ENCODE measurements at places on chromosomes 5 and 9. TPM values are rescaled to one million over a fixed set of nuclear protein-coding genes. Genes with fewer than 3 reads are reported as not detected.

Gene TEX48
- total RNA-seq: not detected

Gene RMRP
- 17,487 TPM for total RNA-seq

Gene AQP3
- 6.8 TPM for total RNA-seq

Gene BTNL8
- not detected for total RNA-seq

Gene SEMA5A
- total RNA-seq: 14.6 TPM

Gene CLK4
- total RNA-seq: 24.9 TPM

Gene SPINK6
- not detected for total RNA-seq

DNA sequence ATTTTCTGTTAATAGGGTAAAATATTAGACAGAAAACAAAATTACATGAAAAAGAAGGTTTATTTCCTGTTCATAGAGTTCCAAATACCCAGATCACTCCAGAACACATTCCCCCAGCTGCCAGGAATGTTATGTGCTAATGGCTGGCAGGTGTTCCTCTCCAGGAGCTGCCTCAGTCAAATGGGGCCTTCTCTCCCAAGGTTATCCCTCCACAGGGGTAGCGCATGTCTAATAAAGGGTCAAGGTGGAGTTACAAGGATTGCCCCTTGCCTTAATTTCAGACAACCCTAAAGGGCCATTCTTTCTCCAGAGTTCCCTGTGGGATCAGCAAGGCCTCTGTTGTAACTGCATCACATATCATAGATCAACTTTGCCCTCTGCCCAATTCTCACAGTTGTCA, 148.6 kb upstream of the PLPPR1 start:
- no peak overlapping the region for H3K27ac ChIP-seq
- H3K27me3 ChIP-seq: no peaks in the 10 kb centered on the region
- no peak overlapping the region for H3K4me3 ChIP-seq
- H3K36me3 ChIP-seq: no peaks in the 10 kb centered on the region

DNA sequence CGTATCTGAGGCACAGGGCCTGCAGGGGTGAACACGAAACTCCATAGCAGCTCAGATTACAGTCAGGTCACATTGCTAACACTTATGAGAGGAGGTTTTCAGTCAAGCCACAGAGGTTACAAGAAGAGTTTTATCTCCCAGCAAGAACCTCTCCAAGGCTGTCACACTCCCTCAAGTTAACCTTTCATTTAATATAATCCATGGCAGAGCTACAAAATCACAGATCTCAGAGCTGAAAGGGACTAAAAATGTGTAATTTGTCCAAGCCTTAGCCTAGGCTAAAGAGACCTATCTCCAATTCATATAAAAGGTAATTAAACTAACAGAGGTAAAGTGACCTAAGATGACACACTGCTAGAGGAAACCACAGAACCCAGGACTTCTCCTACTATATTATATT, 57.2 kb downstream of the MLANA start:
- H3K4me3 ChIP-seq: peak overlapping the region; percentile 5
- peak overlapping the region; percentile 80 for H3K27ac ChIP-seq
- H3K36me3 ChIP-seq: no peaks in the 10 kb centered on the region
- peaks cover 30% of the 10 kb centered on the region for H3K4me1 ChIP-seq

- no peaks in the 10 kb centered on the region for H3K27me3 ChIP-seq
- no peak overlapping the region for H3K27ac ChIP-seq
- no peak overlapping the region for H3K4me3 ChIP-seq
- H3K4me1 ChIP-seq: peaks cover 16% of the 10 kb centered on the region
- no peaks in the 10 kb centered on the region for H3K36me3 ChIP-seq
These were observed 189.6 kb downstream of the NR3C1 start for GRCh38 chr5:143213851-143214363.

DNA sequence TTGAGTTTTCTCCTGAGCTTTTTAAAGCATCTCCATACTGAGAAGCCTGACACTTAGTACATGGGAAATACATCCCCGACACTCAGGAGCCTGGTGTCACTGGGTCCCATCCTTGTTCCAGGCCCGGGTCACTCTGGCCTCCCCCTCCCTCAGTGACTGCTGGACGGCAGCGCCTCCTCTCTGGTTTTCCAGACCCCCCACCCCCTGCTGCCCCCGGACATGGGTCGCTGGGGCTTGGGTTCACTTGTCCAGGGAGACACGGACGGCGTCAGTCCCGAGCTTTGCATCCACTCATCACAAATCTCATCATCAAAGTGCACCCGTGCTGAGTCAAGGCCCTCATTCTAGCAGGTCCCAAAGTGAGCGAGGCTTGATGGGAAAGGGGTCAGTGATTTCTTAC, 243.0 kb downstream of the IRX2 start:
- DNase-seq: no peak
- H3K27ac ChIP-seq: no peak overlapping the region
- no peaks in the 10 kb centered on the region for H3K27me3 ChIP-seq
- no peaks in the 10 kb centered on the region for H3K36me3 ChIP-seq

- H3K4me3 ChIP-seq: no peak overlapping the region
- H3K4me1 ChIP-seq: no peaks in the 10 kb centered on the region
- DNase-seq: no peak
- no peaks in the 10 kb centered on the region for H3K36me3 ChIP-seq
- H3K27ac ChIP-seq: no peak overlapping the region
These were observed 612.1 kb upstream of the CDH6 start for GRCh38 chr5:30581198-30581935.

DNA sequence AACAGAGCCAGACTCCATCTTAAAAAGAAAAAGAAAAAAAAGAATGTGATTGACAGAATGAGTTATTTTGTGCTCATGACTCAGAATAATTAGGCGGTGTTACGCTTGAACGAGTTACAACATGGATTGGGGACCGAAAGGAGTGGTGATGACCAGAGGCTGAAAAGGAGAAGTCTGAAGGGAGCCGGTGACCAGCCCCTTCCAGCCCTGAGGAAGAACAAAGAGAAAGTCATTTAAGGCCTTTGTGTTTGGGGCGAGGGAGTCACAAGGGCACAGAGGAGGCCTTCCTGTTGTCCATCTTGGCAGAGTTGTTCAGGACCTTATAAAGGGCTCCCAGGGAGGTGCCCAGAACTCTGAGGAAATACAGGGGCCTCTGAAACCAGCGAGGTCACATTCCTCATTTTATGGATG, 131.6 kb downstream of the GOLPH3 start:
- no peak for DNase-seq
- no peak overlapping the region for H3K4me3 ChIP-seq
- no peaks in the 10 kb centered on the region for H3K36me3 ChIP-seq
- H3K4me1 ChIP-seq: no peaks in the 10 kb centered on the region
- H3K27me3 ChIP-seq: no peaks in the 10 kb centered on the region

DNA sequence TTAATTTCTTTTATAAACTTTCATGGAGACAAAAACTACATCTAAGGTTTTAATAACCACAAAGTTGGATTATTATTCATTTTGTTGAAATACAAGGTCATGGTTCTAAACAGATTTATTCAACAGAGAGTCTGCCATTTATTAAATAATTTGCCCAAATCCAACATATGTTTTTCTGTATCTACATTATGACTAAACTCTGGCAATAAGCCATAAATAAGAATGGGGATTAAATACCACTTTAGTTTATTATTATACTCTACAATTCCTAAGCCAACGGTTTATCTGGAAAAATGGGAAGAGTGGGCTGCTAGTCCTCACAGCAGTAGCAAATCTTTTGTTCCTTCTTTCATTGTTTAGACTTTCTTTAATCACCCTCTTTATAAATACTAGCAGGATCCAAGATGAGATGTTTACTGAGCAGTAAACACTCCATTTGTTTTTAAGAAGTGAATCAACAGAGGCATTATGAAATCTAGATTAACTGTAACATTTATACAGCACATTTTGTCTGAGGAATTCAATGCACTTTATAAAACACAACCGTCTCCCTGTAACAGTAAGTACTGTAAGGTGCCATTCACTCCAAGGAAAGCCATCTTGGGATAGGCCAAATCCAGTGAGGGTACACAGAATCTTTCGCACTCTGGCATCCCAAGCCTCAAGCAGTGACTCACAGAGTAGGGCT, 89.7 kb downstream of the DROSHA start:
- H3K27ac ChIP-seq: no peak overlapping the region
- no peaks in the 10 kb centered on the region for H3K4me1 ChIP-seq
- H3K4me3 ChIP-seq: no peak overlapping the region
- no peaks in the 10 kb centered on the region for H3K36me3 ChIP-seq

DNA sequence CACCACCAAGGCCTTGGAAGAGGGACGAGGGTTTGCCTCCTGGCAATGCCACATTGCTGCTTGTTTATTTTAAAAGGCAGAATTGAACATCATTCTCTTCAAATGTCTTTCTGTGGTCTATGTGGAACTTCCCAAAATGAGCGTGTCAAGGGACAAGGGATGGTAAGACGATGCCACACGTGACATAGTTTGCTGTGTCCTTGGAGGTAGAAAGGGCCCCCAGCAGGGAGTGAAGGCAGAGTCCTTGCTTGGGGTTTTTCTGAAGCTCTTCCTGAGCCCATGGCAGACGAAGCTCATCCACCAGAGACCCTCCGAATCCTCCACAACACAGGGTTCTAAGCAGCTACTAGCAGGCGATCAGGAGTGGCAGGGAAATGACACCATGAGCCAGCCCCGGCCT, 28.3 kb downstream of the PRRX2 start:
- no peaks in the 10 kb centered on the region for H3K4me1 ChIP-seq
- H3K27ac ChIP-seq: no peak overlapping the region
- no peak for DNase-seq
- H3K27me3 ChIP-seq: no peaks in the 10 kb centered on the region

GRCh38 chr5:31596354-31596753, 42.6 kb upstream of the PDZD2 start:
- no peak overlapping the region for H3K4me3 ChIP-seq
- no peaks in the 10 kb centered on the region for H3K27me3 ChIP-seq
- H3K4me1 ChIP-seq: no peaks in the 10 kb centered on the region
- no peak for DNase-seq

- H3K4me3 ChIP-seq: no peak overlapping the region
- no peak overlapping the region for H3K27ac ChIP-seq
- H3K36me3 ChIP-seq: no peaks in the 10 kb centered on the region
- no peaks in the 10 kb centered on the region for H3K4me1 ChIP-seq
- H3K27me3 ChIP-seq: no peaks in the 10 kb centered on the region
- peak; percentile 32 for DNase-seq
These were observed 62.0 kb upstream of the FST start for GRCh38 chr5:53418409-53418808.

- no peak overlapping the region for H3K4me3 ChIP-seq
- H3K27me3 ChIP-seq: no peaks in the 10 kb centered on the region
- H3K27ac ChIP-seq: no peak overlapping the region
- H3K36me3 ChIP-seq: no peaks in the 10 kb centered on the region
- peaks cover 29% of the 10 kb centered on the region for H3K4me1 ChIP-seq
These were observed 1.2 kb downstream of the SGCD start for GRCh38 chr5:156328161-156328560.

DNA sequence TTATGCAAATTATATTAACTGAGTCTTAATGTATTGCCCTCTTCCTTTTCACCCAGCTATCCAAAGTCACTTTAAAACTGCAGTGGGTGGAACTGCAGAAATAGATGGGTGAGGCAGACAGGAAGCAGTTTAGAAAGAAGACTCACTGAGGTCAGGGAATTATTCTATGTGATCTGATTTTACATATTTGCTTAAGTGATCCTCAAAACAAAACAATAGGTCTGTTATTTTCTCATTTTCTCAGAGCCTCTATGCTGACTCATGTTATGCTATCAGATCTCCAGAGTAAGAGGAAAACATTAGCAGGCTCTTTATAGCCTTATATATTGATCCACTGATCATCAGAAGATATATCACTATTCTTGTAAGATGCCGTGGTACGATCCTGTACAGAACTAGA, 63.5 kb downstream of the MRPS27 start:
- H3K36me3 ChIP-seq: no peaks in the 10 kb centered on the region
- peaks cover 12% of the 10 kb centered on the region for H3K4me1 ChIP-seq
- H3K27me3 ChIP-seq: no peaks in the 10 kb centered on the region
- no peak overlapping the region for H3K4me3 ChIP-seq

DNA sequence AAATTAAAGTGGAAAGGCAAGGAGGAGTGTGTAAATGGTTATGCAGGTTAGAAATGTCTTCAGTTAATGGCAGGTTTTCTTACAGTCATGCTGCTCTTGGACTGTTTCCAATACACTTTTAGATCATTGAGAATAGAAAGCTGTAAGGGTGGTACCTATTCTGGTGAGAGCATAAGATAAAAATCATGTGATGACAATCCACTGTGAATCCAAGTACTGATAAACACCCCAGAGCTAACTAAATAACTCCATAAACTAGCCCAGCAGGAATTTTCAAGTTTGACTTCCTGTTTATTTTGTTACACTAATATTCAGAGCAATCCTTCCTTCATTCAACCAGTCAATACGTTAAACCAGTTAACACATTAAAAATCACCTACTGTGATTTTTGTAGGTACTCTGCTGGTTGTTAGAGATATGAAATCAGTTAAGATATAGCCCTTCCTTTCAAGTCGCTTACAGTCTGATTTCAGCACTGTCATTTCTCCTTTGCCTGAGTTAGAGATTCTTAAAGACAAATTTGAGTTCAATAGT, 22.6 kb downstream of the VCAN start:
- peak overlapping the region; percentile 76 for H3K27ac ChIP-seq
- no peak for DNase-seq
- H3K4me1 ChIP-seq: peaks cover 14% of the 10 kb centered on the region
- H3K4me3 ChIP-seq: no peak overlapping the region

GRCh38 chr5:53241572-53241971, 132.0 kb upstream of the MOCS2 start:
- no peak for DNase-seq
- H3K27ac ChIP-seq: no peak overlapping the region
- no peaks in the 10 kb centered on the region for H3K4me1 ChIP-seq
- H3K36me3 ChIP-seq: no peaks in the 10 kb centered on the region
- H3K27me3 ChIP-seq: no peaks in the 10 kb centered on the region

GRCh38 chr9:92775466-92775865, 10.8 kb upstream of the BICD2 start:
- no peak overlapping the region for H3K4me3 ChIP-seq
- no peak overlapping the region for H3K27ac ChIP-seq
- no peaks in the 10 kb centered on the region for H3K36me3 ChIP-seq
- DNase-seq: no peak
- no peaks in the 10 kb centered on the region for H3K4me1 ChIP-seq
- no peaks in the 10 kb centered on the region for H3K27me3 ChIP-seq

GRCh38 chr5:57034201-57034916, 82.4 kb upstream of the MIER3 start:
- no peak overlapping the region for H3K27ac ChIP-seq
- H3K4me3 ChIP-seq: no peak overlapping the region
- no peak for DNase-seq
- peaks cover 83% of the 10 kb centered on the region for H3K27me3 ChIP-seq
- H3K4me1 ChIP-seq: no peaks in the 10 kb centered on the region

GRCh38 chr9:14321517-14322130, 7.7 kb upstream of the NFIB start:
- H3K4me3 ChIP-seq: peak overlapping the region; percentile 86
- DNase-seq: peak; percentile 47
- no peak overlapping the region for H3K27ac ChIP-seq
- peaks cover 3% of the 10 kb centered on the region for H3K4me1 ChIP-seq
- H3K27me3 ChIP-seq: peaks cover 70% of the 10 kb centered on the region

DNA sequence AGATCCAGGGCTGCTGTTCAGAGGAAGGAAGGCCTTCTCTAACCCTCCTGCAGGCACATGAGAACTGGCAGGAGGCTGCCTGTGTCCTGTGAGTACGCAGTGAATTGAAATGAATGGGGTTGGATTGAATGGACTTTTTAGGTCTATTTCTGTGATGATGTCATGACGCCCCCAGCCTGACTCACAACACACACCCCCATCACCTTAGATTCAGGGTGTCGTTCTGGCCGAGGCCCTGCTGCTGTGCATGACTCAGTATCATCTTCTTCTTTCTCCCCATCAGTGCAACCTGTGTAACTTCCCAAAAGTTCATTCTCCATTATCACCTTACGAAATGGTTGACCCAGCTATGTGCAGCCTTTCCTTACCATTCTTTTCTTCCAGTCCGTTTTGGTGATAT, 5.4 kb downstream of the PCAT7 start:
- H3K4me3 ChIP-seq: no peak overlapping the region
- DNase-seq: no peak
- H3K4me1 ChIP-seq: no peaks in the 10 kb centered on the region
- H3K27ac ChIP-seq: no peak overlapping the region
- no peaks in the 10 kb centered on the region for H3K27me3 ChIP-seq
- peaks cover 13% of the 10 kb centered on the region for H3K36me3 ChIP-seq

Data from cardiac muscle cell (in vitro differentiated cells and primary cell).